ENCODE measurements at places on chromosomes 13 and 19.
A peak's percentile ranks its signal among the peaks of the same experiment; 100 is the strongest.

DNA sequence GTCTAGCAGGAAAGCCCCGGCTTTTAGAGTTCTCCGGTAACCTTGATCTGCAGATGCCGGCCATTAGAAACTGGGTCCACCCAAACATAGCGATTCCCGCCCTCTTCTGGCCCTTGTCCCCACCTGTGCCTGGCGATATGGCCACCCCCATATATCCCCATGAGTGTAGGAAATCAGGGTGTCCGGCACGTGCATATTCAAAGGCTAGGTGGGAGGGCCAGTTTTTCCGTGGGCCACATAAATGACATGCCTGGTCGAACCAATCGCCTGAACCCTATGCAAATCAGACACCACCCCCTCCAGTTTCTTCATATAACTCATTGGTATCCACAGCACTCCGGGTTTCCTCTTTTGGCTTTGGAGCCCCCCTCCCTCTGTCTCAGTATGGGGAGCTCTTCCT, 37.4 kb downstream of the ERICH4 start:
- no peak for DNase-seq

DNA sequence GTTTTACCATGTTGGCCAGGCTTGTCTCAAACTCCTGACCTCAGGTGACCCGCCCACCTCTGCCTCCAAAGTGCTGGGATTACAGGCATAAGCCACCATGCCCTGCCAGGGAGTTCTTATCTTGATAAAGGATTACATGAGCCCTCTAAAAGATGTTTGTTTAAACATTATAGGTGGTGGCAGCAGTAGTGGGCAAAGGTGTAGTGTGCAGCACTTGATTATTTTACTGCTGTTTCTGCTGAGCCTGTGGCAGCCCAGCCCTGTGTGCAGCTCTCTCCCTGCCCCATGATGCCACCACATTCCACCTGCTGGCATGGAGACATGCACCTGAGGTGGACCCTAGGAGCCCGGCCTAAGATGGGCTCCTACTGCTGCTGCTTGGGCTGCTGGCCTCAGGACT, 54.0 kb downstream of the ZNF429 start:
- no peak for DNase-seq

DNA sequence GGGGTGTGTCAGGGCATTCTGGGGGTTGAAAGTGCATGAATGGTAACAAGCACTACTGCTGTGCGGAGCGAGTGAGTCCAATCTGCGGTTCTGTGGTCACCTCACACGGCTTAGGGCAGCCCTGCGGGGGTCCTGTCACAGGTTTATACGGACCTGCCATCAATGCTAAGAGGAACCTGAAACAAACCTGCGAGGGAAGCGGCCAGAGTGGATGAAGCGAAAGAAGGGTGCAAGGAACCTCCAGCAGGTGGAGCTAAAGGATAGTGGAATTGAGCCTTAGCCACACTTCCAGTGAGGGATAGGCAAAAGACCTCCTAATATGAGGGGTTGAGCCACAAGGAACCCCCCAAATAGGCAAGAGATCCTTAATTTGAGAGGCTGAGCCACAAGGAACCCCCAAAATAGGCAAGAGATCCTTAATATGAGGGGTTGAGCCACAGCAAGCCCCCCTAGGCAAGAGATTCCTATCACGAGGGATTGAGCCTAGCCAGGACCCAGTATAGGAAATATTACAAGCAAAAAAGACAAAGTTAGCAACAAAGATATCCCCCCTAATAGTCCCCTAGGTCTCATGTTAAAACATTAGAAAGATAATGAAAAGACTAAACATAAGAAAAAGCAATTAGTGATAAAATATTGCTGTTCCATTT, 6.3 kb upstream of the ZNF69 start:
- DNase-seq, result peak; percentile 24

- DNase-seq, result no peak
Measured at GRCh38 chr13:27476943-27477703, 26.8 kb upstream of the MTIF3 start.

DNA sequence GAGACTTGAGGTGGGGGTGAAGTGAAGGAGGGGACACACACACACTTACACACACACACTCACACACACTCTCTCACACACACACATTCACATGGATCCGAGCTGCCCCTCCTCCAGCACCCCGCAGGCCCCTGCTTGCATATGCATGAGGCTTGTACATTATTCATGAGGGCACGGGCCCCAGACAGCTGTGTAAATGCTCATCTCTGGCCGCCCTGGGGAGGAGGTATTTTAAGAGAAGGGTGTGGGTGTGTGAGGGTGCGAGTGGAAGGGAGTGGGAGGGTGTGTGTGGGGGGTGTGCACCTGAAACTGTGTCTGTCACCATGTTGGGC, 2.4 kb downstream of the NCAN start:
- DNase-seq, result no peak

DNA sequence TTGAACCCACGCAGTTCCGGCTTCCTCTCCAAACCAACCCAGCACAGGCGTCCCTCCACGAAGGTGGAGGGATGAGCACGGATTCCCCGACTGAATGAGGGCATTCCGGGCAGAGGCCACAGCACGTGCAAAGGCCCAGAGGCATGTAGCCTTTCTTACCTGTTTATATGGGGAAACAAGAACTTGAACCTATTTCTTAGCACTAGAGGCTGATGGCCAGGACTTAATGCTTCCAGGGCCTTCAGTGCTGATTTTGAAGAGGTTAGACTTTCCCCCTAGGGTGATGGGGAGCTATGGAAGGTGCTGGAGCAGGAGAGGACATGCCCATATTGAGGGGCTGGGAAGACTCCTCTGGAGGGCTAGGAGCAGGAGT, 2.0 kb downstream of the MAST3 start:
- DNase-seq, result no peak

GRCh38 chr13:65133094-65133493, 2097.0 kb downstream of the PCDH9 start:
- no peak for DNase-seq

DNA sequence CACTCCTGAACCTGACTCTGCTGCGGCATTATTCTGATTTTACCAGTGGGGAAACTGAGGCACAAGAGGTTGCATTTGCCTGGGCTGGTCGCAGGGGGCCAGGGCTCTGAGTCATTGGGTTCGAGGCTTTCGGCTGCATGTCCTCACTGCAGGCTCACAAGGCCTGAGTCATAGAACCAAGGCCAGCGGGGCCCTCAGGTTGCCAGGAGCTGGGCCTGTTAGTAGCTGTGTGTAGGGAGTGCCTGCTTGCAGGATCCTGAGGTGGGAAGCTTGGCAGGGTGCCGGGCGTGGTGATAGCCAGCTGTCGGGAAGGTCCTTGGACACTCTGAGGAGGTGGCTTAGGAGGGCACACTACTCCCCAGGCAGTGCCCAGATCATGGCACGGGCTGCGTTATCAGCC, 21.6 kb upstream of the F2RL3 start:
- no peak for DNase-seq

DNA sequence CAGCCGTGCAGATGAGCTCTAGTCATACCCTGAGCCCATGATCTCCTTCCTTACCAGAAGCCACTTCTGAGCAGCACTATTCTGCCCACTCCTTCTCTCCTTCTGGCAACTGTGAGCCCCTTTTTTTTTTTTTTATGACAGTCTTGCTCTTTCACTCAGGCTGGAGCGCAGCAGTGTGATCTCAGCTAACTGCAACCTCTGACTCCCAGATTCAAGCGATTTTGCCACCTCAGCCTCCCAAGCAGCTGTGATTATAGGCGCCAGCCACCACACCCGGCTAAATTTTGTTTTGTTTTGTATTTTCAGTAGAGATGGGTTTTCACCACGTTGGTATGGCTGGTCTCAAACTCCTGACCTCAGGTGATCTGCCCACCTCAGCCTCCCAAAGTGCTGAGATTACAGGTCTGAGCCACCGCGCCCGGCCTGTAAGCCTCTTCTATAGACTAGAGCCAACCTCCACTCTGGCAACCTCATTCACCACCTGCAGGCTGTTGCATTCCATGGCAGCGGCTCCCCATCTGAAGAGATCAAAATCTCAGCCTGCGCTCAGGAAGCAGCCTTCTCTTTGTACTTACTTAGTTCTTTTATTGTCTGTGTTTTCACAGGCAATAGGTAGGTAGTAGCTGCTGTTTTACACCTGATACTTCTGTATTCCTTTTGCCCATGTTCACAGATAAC, 34.8 kb upstream of the NDFIP2 start:
- no peak for DNase-seq

DNA sequence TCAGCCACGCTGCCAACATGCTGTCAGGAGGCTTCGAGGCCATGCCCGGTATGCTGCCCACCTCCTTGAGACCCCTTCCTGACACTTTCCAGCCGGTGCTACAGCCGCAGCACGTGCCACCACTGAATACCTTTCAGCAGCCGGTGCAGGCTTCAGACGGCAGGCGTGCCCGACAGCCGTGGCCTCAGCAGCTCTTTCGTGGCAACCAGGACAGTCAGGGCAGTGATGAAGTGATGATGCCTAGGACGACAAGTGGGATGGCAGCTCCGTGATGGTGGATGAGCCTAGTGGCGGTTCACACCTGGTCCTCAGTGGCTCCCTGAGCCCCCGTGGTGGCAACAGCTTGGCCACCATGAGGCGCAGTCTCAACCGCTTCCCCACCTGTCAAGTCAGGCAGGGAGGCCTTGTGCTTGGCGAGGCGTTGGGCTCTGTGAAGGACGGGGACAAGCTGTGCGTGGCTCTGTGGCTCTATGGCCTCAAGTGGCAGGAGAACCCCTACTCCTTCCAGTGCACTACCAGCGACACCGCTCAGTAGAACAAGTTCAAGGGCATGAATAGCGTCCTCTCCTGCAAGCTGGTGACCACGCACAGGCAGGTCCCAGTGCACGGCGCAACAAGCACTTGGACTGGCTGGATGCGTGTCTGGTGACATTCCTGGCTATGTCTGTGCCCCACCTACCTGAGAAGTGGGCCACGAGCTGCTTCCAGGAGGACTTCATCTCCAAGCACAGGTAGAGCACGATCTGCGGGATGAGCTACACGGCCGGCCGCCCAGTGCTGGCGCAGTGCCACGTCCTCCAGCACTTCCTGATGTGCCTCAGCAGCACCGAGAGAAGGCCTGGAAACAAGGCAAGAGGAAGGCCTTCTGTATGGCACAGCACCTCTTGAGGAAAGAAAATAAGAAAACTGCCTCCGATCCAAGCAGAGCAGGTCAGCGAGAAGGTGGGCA, 18.2 kb upstream of the ZNF14 start:
- DNase-seq, result no peak

DNA sequence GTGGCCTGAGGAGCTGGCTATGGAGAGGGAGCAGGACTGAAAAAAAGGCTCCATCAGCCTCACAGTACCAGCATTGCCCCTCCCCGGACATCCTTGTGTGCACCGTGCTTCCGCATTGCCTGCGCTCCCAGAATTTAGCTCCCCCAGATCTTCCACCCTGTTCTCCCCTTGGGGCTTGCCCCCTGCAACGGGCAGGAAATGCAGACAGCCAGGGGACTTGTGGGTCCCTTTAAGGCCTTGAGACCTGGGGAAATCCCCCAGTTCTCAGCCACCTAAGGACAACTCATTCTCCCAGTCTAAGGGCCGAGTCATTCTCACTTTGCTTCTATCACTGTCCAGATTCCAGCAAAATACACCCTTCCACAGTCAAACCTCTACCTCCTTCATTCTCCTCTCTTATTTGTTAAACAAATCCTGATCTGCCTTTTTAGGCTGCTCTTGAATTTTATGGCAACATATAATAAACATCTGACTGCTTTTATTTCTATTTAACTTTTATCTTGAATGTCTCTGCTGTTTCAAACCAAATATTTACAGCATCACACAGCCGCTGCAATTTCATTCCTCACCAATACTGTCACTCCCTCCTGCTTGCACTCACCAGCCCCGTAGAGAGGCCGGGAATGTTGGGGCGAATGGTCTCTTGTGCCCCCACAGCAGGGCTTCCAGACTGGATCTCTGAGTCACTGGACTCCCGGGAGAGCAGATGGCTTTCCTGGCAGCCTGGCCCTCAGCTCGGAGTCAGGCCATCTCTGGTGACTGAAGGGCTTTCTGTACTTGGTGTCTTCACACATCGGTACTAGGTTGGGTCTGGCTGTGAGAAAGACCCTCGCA, 221.9 kb downstream of the TSHZ3 start:
- no peak for DNase-seq

DNA sequence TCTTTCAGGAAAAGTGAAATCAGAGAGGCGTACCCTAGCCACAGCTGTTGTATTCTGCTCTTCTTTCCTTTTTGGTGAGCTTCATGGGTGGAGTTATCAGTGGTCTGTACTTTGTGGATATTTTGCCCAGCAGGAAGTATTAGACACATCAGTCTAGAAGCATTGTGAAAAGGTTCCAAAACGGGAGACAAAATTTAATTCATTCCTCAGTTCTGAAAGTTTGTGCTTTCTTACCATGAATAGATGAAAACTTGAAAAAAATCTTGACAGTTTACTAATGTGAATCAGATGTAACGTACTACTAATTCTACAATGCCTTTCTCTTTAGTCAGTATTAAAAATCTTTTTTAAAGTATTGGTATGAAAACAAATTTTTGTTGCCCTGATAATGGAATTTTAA, 116.8 kb downstream of the DNAJC3 start:
- no peak for DNase-seq

DNA sequence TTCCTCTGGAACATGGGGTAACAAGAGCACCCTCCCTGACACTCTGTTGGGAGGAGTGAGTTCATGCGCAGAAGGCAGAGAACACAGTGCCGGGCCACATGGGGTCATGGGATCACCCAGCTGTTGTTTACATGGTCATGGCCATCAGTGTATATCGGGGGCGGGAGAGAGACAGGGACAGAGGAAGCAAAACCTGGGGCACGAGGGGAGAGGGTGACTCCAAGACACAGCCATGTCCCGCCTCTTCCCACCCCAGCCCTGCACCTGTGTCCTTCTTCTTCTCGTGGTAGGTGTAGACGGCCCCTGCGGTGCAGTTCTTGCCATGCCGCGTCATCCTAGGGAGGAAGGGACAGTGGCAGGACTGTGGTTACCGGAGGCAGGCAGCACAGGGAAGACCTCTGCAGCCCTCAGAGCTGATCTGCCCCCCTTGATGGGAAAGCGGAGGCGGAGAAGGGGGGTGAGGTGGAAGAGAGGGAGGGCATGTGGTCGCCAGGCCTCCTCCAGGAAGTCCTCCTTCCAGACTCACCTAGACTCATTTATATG, 19.9 kb downstream of the NOSIP start:
- no peak for DNase-seq

- DNase-seq, result no peak
Measured at GRCh38 chr19:4058693-4059452, 7.8 kb downstream of the ZBTB7A start.

- no peak for DNase-seq
Measured at GRCh38 chr13:76656056-76656455, 230.1 kb downstream of the KCTD12 start.

DNA sequence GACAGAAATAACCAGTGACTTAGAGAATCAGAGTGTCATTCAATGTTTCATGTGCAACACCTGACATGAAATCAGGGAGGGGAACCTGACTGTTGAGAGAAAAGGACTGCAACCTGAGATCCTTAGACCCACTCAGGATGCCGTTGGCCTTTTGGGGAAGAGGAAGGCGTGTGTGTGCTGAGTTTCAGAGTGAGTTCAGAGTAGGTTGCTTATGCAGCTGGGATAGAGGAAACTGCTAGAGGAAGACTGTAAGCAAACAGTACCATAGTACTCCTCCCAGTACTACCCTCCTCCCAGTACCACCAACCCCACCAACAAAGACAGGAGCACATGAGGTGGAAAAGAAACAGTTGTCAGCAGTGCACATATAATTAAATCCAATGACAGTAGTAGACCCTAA, 63.7 kb downstream of the KL start:
- DNase-seq, result no peak

- DNase-seq, result no peak
Measured at GRCh38 chr19:45049073-45049736, 10.4 kb downstream of the CLASRP start.
